ENCODE measurements at places on chromosomes 16 and 17.

GRCh38 chr16:31441956-31442355 lies 633 bp downstream of the ZNF843 start:
- DNase-seq: no peak

DNA sequence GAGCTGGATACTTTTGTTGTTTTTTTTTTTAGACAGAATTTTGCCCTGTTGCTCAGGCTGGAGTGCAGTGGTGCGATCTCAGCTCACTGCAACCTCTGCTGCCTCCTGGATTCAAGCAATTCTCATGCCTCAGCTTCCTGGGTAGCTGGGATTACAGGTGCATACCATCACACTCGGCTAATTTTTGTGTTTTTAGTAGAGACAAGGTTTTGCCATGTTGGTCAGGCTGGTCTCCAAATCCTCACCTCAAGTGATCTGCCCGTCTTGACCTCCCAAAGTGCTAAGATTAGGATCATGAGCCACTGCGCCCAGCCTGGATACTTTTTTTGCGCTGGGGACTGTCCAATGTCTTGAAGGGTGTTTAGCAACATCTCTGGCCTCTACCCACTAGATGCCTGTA lies 32.6 kb upstream of the XYLT1 start:
- no peak for DNase-seq

- DNase-seq: no peak
Observed at GRCh38 chr17:77439189-77440018, 298.6 kb downstream of the SEC14L1 start.

DNA sequence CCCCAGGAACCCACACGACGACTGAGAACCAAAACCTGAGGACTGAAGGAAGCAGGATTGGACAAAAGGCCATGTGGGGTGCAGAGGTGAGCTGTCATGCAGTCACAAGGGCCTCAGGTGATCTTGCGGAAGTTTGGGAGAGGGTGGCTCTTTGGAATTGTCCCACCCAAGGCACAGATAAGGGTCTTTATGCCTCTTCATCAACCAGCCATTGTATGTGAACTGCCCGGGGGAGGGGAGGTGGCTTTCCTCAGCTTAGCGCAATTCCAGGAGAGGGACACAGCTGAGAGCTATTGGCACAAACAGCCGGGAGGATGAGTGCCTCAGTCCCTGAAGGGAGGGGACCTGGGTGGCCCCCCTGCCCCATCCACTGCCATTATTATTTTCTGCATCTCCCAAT lies 55.1 kb upstream of the PHOSPHO1 start:
- DNase-seq: no peak

- DNase-seq: no peak
Observed at GRCh38 chr16:78972986-78973385, 627.6 kb downstream of the MAF start.

DNA sequence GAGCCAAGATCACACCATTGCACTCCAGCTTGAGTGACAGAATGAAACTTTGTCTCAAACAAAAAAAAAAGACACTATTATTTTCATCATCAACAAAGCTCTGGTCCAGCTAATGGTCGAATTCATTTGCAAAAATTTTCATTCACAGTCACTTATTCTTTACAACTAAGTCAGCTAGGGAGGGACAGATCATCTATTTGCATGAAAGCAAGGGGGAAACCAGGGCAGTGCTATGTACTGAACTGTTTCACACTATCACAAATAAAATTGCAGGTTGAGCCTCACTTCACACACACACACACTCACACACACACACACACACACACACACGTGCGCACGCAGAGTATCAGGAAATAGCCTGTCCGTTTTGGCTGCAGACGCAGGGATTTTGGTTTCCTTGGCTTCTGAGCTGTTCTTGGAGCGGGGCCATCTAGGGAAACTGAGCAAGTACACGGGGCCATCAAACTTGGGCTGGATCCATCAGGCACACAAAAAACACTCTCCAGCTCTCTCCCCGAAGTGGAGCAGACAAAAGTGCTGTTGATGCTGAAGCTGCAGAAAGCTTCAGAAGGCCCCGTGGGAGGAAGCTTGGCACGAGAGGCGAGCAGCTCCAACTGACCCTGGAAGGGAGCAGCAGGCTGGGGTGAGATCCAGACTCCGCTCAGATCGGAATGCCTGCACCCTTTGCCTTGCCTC lies 44.3 kb upstream of the HELZ start:
- peak; percentile 48 for DNase-seq

DNA sequence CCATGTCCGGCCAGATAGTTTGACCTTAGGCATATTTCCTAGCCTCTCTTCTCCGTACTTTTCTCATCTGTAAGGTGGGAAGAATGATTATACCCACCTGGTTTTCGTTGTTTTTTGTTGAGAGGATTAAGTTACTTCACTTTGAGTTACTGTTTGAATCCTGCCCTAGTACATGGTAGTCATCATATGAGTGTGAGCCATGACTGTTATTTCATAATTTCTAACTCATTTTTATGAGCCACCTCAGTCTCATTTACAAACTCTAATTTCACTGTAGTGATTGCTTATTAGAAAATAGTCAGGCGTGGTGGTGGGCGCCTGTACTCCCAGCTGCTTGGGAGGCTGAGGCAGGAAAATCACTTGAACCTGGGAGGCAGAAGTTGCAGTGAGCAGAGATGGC lies 45.1 kb downstream of the YPEL2 start:
- no peak for DNase-seq

- DNase-seq: no peak
Observed at GRCh38 chr17:80872501-80873306, 118.9 kb upstream of the CHMP6 start.

GRCh38 chr17:60089096-60089806 lies 10.5 kb upstream of the HEATR6 start:
- no peak for DNase-seq
